Activated T-helper 17 cell treated with anti-CD3 and anti-CD28 coated beads, Interleukin-2, amount 50 U/mL, for 72 hours (primary cell): ENCODE measurements at places on chromosomes 2 and 18. TPM values are rescaled to one million over a fixed set of nuclear protein-coding genes. Genes with fewer than 3 reads are reported as not detected.

DNA sequence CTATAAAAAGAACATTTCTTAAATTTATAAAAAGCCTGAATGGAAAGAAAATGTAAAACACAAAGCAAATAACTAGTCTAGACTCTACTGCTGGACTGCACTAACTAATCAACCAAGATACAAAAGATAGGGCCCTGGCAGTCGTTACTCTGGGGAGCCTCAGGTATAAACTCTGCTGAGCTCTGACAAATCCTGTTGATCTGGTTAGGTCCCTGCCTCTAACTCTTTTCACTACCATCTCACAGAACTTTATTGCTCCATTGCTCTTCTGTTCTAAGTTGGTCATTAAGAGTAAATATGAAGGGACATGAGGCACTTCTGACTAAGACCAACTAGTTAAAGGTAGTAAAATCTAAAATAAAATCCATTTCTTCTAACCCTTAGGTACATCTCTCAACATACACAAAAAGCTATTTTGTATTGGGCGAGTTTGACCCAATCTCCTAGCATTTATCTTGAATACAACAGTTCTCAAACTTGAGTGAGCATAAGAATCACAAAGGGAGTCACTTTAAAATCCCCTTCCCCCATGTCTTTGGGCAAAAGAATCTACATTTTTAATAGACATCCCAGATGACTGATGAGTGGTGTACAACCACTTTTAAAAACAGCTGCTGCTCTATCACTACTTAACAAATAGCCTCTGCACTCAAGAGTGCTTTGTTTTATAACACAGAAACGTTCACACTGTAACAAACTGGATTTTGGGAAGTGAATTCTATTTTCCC is 2.5 kb downstream of the CHN1 start:
- ATAC-seq = no peak

DNA sequence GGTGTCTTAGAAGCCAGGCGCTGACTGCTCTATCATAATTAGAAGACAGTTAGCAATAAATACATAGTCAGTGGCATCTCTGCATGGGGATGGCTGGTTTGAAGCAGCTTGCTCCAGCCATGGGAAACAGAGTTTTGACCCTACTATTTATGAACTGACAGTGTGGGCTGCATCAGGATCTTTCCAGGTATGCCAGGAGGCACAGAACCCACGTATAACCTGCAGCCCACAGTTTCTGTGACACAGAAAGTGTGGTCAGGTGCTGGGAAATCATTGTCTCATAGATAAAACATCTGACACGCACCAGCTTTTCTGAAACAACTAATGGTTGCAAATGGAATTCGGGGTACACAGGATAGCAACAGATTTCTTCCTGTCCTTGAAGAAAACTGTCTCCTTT is 34.7 kb downstream of the INPP4A start:
- peak; percentile 27 for ATAC-seq

- no peak for ATAC-seq
These were observed 157.8 kb downstream of the CYRIA start for GRCh38 chr2:16507655-16508489.

DNA sequence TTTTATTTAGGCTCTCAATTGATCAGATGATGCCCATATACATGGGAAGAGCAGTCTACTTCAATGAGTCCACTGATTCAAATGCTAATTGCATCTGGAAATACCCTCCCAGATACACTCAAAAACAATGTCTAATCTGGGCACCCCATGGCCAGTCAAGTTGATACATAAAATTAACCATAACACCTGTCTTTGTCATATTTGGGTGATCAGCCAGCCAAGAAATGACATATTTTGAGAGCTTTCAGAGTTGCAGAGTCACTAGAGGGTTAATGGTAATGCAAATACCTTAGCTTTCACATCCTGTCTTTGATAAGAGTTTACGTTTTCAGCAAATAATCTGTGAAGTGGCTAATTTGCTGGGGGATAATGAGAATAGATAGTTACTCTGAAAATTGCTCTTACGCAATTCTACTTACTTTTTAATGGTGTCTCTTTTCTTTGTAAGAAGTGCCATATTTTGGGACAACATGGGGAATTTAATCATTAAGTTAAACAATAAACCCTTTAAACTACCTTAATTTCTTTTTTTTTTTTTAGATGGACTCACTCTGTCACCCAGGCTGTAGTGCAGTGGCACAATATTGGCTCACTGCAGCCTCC is 49.1 kb downstream of the CCDC195 start:
- no peak for ATAC-seq

DNA sequence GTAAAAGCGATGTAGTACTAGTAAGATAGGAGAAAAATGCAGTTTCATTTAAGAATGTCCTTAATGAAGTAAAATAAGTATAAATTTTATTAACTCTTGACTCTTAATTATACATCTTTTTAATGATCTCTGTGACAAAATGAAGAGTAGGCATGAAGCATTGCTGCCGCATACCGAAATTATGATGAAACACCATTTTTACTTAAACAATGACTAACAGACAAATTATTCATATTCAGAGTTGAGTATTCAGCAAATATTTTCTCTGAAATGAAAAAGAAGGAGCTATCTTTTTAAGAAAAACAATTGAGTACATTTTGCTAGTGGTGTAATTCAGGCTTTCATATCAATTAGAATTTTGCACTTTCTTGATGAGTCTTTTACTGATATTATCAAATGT is 150.6 kb upstream of the DOCK10 start:
- ATAC-seq = no peak

DNA sequence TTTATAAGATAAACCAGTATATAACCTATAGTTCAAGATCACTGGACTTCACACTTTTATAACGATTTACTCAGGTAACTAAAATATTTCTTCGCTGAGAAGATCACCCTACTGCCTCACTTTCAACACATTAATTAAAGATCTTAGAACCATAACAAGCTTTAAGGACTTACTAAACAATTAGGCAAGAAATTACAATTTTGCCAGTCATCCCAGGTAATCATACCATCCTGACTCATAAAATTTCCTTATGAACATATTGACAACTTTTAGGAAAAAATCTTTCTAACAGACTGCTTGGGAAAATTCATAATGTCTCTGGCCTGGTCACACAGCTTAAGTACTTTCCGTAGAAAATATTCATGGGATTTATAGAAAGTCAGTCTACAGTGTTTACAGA is 223.2 kb downstream of the NRXN1 start:
- ATAC-seq = no peak

GRCh38 chr18:73766910-73767515 is 380.6 kb downstream of the FBXO15 start:
- no peak for ATAC-seq

- no peak for ATAC-seq
These were observed 53.1 kb downstream of the SLC4A5 start for GRCh38 chr2:74290066-74290465.

Gene RPL37A
- total RNA-seq = 3,993 TPM

Gene CCDC74B
- 4.4 TPM for total RNA-seq

Gene PLEK
- 1.0 TPM for total RNA-seq
